ENCODE measurements at places on chromosomes 2 and 18. TPM values are rescaled to one million over a fixed set of nuclear protein-coding genes. Genes with fewer than 3 reads are reported as not detected.

DNA sequence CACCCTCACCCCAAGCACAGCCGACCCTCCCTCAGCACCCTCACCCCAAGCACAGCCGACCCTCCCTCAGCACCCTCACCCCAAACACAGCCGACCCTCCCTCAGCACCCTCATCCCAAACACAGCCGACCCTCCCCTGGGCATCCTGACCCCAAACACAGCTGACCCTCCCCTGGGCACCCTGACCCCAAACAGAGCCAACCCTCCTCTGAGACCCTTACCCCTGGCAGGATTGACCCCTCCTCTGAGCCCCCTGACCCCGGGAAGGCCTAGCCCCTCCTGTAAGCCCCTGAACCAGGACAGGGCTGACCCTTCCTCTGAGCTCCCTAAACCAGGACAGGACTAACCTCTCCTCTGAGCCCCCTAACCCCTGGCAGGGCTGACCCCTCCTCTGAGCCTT, 84.4 kb upstream of the RAB6C start:
- DNase-seq: no peak

DNA sequence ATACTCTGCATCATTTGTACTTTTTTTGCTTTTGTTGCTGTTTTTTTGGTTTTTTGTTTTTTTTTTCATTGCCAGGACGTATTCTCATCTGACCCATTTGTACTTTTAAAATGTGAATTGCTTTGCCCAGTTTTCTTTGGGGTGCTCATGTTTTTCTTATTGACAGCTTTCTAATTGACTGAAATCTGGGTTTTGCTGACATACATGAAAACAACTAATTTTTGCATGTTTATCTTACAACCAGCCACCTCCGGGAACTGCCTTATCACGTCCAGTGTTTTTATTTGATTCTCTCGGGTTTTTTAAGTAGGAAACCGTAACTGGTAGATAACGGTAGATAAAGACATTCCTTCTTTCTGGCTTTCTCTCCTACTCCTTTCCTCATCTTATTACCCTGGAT, 38.6 kb downstream of the SNORC start:
- no peak for DNase-seq

SLC5A7 gene
- not detected for total RNA-seq

DNA sequence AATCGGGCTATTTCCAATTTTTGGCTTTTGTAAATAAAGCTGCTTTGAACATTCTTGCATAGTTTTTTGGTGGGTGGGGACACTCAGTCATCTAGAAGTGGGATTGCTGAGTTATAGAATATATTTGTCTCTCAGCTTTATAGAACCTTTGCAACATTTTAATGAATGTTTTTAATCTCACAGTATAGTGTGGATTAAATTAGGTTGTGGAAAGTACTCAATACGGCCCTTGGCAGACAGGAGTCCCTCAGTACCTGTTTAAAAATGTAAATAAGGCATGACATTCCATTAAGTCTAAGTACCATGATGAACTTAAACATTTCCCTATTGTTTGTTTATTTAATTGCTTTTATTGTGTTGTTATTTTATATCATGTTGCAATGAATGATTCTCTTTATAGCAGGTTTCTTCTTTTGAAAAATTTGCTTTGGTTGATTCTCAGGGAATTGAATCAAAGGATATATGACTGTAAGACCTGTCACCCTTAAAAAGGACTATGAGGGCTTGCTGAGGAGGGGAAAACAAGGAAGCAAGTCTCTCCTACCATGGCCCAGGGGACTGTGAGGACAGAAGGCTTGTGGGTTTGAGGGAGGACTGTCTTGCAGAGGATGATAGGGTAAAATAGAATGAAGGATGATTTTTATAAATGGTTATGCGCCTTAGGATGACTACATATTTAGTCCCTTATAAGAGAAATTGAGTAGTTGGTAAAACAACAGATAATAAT, 165.1 kb downstream of the RPIA start:
- DNase-seq: no peak

DNA sequence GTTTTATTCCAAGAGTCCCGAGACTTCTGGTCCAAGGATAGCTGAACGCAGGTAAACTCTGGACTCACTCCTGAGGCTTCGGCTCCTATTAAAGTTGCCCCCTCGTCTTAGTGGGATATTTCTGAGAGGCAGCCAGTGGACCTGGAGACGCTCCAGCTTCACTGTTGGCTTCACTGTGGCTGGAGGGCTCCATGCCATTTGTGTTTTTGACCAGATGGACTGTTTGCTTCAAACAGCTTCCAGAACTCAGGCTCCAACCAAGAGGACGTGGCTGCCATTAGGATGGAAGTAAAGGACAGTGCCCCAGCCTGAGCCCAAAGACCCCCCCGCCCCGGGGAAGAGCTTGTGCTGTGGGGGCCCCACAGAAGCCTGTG, 94.4 kb upstream of the LDAH start:
- DNase-seq: no peak

- DNase-seq: no peak
These were observed 22.3 kb downstream of the ARL5A start for GRCh38 chr2:151805961-151806360.

FAM237A gene
- total RNA-seq: not detected

DNA sequence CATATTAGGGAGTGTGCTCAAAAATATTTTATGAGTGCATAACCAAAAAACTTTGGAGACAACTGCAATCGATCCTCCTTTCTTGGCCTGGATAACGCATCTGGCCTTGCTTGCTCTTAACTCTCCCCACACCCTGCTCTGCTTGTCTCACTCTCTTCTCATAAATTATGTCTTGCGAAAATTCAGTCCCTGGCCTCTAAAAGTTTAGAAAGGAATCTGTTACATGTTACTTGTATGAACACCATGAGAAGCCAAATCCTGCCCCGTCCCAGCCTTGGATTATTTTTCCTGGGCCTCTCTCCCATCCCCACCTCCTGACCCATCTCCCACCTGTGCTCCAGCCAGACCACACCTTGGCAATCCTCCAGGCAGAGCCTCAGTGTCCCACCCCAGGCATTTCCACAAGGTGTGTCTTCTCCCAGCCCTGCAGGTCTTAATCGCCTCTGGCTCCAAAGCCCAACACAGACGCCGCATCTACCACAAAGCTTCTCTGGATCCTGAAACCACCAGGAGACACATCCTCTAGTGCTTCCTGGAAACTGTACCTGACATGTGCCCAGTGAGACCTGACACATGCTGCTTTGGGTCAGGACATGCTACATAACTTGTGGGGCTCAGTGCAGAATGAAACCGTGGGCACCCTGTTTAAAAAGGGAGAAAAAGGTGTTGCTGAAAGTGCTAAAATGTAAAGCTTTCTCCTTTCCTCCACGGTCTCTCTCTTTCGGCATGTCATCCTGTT, 99.6 kb upstream of the ST3GAL5 start:
- DNase-seq: no peak

- DNase-seq: no peak
These were observed 1354.6 kb upstream of the NRXN1 start for GRCh38 chr2:52386433-52387030.

SRD5A2 gene
- not detected for total RNA-seq

GRCh38 chr2:127567351-127567854, 31.9 kb downstream of the MYO7B start:
- no peak for DNase-seq

ERFE gene
- 29.3 TPM for total RNA-seq

ACTG2 gene
- total RNA-seq: 0.24 TPM

GALNT5 gene
- not detected for total RNA-seq
